Ureter (tissue), 1 donor: ENCODE measurements at places on chromosomes 3 and 15.

DNA sequence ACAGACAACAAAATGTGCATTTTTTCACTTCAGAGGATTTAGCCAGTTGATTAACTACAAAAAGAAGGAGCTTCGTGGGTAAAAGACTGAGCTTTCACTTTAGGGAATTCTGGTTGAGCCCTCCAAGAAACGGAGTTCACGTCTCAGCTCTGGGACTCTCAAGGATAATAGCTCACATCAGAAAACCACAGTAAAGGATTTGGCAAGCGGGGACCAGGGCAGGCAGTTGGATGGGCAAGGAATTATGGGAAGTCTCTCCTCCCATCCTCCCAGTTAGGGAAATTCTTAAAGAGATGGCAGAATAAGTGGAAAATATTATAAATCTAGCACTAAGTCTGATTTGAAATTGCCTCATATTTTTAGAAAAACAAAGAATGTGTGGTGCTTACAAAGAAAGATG, 188.3 kb upstream of the EOMES start:
- no peak for DNase-seq

DNA sequence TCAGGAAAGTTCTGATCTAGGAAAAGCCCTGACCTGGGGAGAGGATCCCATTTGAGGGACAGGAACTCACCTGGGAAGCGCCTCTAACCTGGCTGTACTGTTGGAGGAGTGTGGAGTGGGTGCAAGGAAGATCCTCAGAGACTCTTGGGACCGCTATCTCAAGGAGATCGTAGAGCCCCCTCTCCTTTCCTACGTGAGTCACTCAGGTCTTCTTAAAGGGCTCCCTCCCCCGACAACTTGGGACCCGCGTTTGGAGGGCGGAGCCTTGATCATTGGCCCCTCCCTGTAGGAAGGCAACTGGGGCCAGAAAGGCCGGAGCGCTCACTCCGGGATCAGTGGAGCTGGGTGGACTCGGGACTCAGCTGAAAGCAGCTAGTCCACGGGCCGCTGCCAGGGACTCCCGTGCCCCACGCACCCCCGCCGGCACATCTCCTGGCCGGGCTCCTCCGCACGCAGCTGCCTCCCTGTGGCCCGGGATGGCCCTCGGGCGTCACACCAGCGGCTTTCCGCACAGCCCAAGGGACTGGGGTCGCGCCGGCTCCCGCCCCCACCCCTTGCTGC, 520 bp downstream of the SLC26A6 start:
- no peak for DNase-seq

DNA sequence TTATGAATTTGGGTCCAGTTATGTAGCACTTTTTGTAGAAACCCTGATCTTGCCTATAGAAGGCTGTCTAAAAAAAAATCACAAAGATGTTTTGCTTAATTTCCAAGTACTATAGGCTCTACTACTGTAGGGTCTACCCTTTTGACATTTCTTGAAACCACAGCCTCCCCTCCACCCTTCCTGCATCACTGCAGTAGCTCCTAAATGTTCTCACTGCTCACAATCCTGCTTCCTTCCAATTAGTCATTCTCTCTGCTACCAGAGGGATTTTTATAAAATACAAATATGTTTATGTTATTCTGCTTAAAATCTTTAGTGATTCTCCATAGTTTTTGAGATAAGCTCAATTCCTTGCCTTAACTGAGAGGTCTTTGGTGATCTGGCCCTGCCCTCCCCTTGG, 114.0 kb downstream of the CYP19A1 start:
- DNase-seq: no peak

DNA sequence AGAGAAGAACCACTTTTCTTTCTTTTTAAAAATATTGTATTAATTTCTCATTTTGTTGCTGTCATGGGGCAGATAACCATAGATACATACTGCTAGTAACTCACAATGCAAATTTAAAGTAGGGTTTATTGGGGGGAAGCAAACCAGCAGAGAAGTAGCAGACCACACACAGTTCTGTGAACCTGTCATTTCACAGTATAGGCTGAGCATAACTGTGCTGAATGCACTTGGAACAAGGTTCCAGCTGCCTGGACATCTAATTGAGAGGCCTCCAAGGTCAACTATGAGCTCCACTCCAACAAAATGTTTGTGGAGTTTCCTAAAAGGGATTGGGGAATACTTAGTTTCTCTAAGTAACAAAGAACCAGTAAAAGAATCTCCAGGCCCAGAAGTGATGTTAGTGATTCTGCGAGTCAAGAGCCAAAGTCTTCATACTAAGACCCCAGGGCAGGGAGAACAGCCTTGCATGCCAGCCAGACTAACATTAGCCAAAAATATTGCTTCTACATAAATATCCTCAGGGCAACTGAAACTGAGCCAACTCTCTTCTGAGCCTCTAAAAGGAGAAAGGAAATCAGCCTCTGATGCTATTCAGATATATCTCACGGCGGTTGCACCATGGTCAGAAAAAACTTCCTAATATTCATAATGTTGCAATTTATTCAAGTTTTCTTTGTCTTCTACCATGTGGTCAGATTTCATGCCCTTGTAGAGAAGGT, 856.4 kb upstream of the ALCAM start:
- DNase-seq: no peak

GRCh38 chr15:57335719-57336118, 40.6 kb upstream of the CGNL1 start:
- DNase-seq: no peak

GRCh38 chr3:162007722-162008121, 511.1 kb downstream of the OTOL1 start:
- no peak for DNase-seq

DNA sequence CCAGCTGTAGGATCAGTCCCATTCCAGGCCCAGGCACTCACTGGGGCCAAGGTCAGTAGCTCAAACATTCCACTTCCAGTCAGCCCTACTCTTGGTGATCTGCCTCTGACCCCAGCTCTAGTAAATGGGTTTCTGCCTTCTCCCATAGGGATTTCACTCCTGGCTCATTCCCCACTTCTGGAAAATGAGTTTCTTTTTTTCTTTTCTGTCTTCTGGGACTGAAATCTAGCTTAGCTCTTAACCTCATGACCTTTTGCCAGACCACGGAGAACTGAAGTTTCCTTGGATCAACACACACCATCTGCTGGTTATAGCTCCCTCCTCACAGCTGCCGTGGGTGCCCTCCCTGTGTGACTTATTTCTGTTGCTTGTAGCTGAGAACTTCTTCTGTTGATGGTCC, 21.3 kb downstream of the MME start:
- no peak for DNase-seq

- no peak for DNase-seq
Observed at GRCh38 chr3:189778340-189778950, 147.3 kb downstream of the TP63 start.

DNA sequence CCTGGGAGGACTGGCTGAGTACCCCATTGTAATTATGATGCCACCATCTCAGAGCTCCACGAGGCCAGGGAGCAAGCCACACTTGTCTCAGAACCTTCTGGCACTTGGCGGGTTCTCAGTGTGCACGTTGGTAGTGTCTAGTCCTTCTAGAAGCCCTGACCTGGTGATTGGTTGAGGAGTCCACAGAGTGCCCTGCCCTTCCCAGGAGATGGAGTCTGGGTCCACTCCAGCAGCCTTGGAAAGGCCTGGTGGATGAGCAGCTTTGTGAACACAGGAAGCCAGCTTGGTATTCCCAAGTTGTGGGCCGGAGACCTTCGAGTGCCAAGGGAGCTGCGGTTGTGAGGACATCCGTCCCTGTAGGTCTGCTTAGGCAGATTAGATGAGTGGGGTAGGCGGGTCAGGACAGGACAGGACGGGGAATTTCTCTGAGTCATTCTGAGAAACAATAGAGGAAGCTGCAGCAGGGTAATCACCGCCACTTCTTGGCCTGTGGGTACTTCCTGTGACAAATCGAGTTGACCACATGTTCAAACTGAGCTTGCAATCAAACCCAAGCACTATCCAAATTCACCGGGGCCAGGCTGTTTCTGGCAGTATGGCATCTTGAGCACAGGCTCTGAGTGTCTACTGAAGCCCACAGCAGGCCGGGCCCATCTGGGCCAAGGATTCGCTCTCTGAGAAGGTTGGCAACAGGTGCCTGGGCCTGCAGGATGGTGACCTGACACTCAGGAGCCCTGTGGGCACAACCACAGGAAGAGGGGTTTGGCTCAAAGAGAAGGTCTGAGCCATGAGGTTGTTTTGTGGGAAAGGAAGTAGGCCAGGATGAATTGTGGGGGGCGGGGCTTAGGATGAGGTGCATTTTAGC, 71.5 kb upstream of the PLXNA1 start:
- DNase-seq: peak; percentile 84

- DNase-seq: no peak
Observed at GRCh38 chr15:89766357-89767311, 9.5 kb upstream of the MESP2 start.

DNA sequence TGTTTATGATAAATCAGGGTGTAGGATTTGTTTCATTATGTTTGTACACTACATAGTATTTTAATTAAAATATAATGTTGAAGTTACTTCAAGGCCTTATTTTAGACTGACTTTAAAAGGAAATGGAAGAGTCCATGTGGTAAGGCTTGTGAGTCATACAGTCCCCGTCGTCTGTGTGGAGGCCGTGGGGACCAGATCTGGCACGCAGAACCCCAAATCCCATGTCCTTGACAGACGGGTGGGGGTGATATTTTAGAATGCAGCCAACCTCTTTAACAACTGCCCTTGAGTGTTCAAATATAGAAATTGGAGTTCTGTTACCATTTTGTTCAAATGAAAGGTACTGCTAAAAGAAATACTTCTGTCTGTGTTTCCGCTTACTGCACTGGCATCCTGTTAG, 35.8 kb downstream of the ABHD17C start:
- no peak for DNase-seq

DNA sequence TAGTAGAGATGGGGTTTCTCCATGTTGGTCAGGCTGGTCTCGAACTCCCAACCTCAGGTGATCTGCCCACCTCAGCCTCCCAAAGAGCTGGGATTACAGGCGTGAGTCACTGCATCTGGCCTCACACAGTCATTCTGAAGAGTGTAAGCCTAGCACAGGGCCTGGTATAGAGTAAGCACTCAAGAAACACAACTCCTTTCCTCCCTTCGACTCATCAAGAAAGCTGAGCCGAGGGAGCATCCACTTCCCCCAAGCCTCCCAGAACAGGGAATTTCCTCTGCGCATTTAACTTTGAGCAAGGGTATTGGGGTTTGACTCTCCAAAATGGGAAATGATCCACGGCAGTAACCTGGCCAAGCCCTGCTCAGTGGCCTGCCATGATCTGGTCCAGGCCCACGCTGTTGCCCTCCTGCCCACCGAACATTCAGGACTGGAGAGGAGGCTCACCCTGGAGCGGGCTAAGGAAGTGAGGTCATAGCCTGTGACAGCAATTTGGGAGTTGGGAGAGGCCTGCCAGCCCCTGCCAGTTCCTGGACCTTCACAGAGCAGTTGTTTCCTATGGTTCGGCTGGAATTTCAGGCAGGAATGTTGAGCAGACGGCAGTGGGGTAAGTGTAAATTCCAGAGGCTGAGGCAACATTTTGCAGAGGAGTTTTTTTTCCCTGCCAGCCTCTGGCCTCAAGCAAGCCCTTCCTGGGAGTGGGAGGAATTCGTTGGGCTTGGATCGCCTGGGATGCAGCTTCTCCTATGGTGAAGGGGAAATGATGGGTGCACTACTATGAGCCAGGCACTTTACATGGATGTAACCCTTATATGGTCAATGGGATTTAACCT, 21.2 kb upstream of the SMAD3 start:
- DNase-seq: no peak

- DNase-seq: no peak
Observed at GRCh38 chr15:70479056-70479455, 284.3 kb downstream of the UACA start.

- DNase-seq: no peak
Observed at GRCh38 chr15:99443768-99444446, 121.9 kb upstream of the MEF2A start.

DNA sequence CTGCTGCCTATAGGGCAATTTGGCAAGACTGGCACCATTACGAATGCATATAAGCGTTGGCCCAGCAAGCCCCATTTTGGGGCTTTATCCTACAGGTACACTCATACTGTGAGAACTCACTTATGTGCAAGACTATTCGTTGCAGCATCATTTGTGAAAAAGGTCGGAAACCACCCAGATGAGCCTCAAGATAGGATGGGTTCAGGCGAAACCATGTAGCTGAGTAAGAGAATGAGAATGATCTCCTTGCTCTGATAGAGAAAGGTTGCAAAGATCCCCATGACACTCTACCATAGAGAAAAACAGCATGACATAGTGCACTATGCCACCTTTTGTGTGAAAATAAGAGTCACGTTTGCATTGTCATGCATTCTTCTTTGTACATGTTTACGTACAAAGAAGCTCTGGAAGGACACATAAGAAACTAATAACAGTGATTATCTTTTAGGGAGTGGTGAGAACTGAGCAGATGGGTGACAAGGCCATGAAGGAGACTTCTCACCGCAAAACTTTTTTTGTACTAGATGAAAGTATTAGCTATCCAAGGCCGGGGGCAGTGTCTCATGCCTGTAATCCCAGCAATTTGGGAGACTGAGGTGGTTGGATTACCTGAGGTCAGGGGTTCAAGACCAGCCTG, 50.0 kb downstream of the RHCG start:
- no peak for DNase-seq

DNA sequence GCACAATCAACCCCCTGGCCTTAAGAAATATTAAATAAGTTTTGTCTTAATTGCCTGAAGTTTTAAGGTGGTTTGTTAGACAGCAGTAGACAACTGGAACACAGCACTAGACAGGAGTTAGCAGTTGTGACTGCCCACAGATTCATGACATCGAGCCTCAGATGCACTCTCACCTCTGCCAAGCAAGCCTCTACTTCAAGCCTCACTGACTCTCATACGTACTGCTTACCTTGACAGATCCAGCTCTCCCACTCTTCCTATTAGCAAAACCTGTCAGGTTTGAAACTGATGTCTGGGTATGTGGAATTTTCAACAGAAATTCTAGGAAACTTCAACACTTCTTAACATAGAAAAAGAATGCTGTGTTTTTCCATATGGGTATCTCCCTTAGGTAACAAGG, 382.9 kb upstream of the DPH6 start:
- DNase-seq: no peak

DNA sequence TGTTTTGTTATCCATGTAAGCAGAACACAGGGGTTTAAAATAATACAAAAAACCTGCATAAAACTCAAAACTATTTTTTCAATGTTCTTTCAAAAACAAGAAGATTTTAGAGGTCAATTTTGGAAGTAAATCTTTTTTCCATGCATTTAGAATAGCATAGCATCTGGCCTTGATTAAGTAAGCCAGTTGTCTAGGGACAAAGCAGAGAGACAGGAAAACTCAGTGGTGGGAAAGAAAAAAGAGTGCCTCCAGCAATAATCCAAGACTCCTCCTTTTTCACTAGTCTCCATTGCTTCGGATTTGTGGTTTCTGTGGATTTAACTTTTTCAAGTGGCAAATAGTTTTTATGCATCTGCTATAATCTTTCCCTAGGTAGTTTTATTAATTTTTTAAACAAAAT, 88.9 kb downstream of the SUCNR1 start:
- no peak for DNase-seq

DNA sequence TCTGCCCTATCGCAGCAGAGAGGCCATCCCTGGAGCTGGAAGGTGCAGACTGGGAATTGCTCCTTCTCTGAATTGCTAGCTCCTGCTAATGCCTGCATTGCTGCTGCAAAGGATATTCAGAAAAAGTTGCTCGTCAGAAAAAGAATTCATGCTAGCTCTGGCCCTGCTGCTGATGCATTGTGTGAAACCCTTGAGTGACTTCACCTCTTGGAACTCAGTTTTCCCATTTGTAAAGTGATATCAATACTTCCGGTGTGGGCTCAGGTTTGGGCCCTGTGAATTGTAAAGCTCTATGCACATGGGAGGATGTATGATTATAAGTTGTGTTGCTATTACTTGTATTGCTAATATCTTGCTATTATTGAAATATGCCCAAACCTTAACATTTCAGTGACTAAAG, 11.4 kb downstream of the SQOR start:
- no peak for DNase-seq

- peak; percentile 50 for DNase-seq
Observed at GRCh38 chr3:112038863-112039262, 4.3 kb downstream of the TMPRSS7 start.
